ENCODE measurements at places on chromosomes 3 and 15. TPM values are rescaled to one million over a fixed set of nuclear protein-coding genes. Genes with fewer than 3 reads are reported as not detected.

- no peaks in the 10 kb centered on the region for H3K36me3 ChIP-seq
- no peak overlapping the region for H3K4me3 ChIP-seq
- H3K4me1 ChIP-seq = peaks cover 66% of the 10 kb centered on the region
- peak overlapping the region; percentile 83 for H3K27ac ChIP-seq
- H3K27me3 ChIP-seq = no peaks in the 10 kb centered on the region
Measured at GRCh38 chr3:45817831-45818522, 21.6 kb upstream of the SLC6A20 start.

GRCh38 chr3:20798666-20799065, 612.7 kb upstream of the SGO1 start:
- no peak overlapping the region for H3K4me3 ChIP-seq
- no peak overlapping the region for H3K27ac ChIP-seq
- no peak for DNase-seq
- H3K36me3 ChIP-seq = no peaks in the 10 kb centered on the region
- H3K4me1 ChIP-seq = no peaks in the 10 kb centered on the region

GRCh38 chr3:134697830-134698689, 47.2 kb upstream of the KY start:
- DNase-seq = no peak
- H3K27ac ChIP-seq = no peak overlapping the region
- no peaks in the 10 kb centered on the region for H3K36me3 ChIP-seq
- H3K4me1 ChIP-seq = peaks cover 18% of the 10 kb centered on the region
- H3K4me3 ChIP-seq = no peak overlapping the region

DNA sequence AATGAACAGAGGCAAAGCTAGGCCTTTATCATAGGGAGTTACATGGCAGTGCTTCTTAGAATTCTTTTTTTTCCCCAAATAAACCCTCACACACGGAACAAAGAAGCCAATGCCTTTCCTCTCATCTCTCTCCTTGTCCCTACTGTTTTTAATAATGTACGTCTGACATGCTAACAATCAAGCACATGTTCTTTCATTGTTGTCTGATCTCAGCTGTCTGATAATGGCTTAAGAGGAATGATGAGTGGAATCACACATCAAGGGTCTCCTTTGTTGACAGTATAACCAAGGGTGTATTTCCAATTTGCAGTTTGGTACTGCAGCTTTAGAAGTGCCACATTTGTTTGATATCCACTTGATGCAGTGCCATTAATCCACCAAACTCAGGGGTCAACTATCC, 34.8 kb upstream of the EPHA3 start:
- no peaks in the 10 kb centered on the region for H3K36me3 ChIP-seq
- no peak overlapping the region for H3K4me3 ChIP-seq
- H3K27me3 ChIP-seq = no peaks in the 10 kb centered on the region
- H3K27ac ChIP-seq = no peak overlapping the region
- no peak for DNase-seq

- no peaks in the 10 kb centered on the region for H3K36me3 ChIP-seq
- DNase-seq = no peak
- no peaks in the 10 kb centered on the region for H3K4me1 ChIP-seq
- no peak overlapping the region for H3K27ac ChIP-seq
- no peaks in the 10 kb centered on the region for H3K27me3 ChIP-seq
Measured at GRCh38 chr3:170064108-170064507, 26.3 kb downstream of the GPR160 start.

GRCh38 chr3:114380233-114380651, 86.4 kb downstream of the TIGIT start:
- H3K27ac ChIP-seq = peak overlapping the region; percentile 73
- no peak overlapping the region for H3K4me3 ChIP-seq
- peaks cover 93% of the 10 kb centered on the region for H3K4me1 ChIP-seq
- peak; percentile 77 for DNase-seq

GRCh38 chr3:100269410-100270214, 8.8 kb downstream of the TBC1D23 start:
- H3K27ac ChIP-seq = peak overlapping the region; percentile 70
- no peak for DNase-seq
- H3K4me1 ChIP-seq = peaks cover 84% of the 10 kb centered on the region
- no peaks in the 10 kb centered on the region for H3K27me3 ChIP-seq
- no peaks in the 10 kb centered on the region for H3K36me3 ChIP-seq

DNA sequence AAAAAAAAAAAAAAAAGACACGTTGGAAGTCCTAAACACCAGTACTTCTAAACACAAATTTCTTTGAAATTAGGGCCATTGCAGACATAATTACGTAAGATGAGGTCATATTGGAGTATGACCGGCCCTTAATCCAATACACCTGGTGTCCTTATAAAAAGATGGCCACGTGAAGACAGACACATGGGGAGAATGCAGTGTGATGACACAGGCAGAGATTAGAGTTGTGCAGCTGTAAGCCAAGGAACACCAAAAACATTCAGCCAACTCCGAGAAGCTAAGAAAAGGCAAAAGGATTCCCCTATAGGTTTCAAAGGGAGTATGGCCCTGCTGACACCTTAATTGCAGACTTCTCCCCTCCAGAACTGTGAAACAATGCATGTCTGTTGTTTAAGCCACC, 379.0 kb upstream of the PDZRN3 start:
- H3K4me3 ChIP-seq = no peak overlapping the region
- DNase-seq = no peak

DNA sequence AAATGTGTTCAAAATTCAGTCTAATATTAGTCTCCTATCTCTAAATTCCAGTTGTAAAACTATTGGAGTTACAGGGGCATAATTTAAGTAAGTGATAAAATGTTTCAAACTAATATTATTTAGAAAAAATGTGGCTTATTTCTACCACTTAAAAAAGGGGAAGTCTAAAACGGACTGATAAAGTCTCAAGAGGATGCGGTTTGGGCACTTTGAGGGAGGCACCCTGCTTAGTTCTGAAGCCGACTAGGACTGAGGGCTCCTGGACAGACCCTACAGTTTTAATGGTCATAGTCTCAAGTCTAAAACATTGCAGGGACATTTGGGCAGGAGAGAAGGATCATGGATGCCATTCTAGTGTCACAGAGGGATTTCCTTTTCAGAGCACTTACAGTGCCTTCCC, 566.3 kb downstream of the NR2F2 start:
- H3K27ac ChIP-seq = no peak overlapping the region
- H3K36me3 ChIP-seq = no peaks in the 10 kb centered on the region
- no peak overlapping the region for H3K4me3 ChIP-seq
- DNase-seq = no peak
- H3K27me3 ChIP-seq = no peaks in the 10 kb centered on the region

- H3K27ac ChIP-seq = no peak overlapping the region
- no peak overlapping the region for H3K4me3 ChIP-seq
- H3K27me3 ChIP-seq = no peaks in the 10 kb centered on the region
- no peaks in the 10 kb centered on the region for H3K4me1 ChIP-seq
Measured at GRCh38 chr3:81242871-81243270, 518.6 kb downstream of the GBE1 start.

DNA sequence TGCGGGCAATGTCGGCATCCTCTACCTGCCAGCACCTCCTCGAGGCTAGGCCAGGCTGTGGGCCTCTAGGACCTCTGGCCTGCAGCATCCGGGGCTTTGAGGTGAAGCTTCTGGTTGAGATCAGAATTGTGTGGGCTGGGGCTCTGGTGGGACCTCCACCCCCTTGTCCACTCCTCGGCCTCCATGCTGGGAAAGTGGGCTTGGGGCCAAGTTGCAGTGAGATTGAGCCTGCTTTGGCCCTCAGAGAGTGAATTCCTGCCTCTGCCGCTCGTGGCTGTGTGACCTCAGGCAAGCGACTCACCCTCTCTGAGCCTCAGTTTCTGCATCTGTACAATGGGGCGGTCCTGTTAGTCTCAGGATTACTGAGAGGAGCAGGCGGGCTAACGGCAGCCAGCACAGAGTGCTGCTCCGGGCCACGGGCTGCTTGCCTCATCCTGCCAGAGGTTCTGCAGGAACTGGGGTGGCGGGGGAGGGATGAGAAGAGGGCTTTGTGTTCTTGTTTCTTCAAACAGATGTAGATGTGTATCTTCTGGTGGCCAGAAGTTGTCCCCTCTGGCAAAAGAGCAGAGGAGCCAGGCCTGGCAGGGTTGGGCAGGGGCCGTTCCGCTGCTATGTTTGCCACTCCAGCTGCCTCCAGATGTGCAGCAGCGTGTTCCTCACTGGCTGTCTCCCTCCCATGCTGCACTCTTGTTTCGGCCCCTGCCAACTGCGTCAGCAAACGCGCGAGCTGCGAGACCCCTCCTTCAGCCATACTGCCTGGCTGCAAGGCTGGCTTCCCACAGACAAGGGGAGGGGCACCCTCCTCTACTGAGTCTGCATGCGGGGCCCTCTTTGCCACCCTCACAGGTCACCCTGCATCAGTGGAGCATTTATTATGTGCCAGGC, 33.7 kb downstream of the FBLN2 start:
- no peak for DNase-seq
- no peaks in the 10 kb centered on the region for H3K27me3 ChIP-seq
- no peaks in the 10 kb centered on the region for H3K4me1 ChIP-seq
- no peaks in the 10 kb centered on the region for H3K36me3 ChIP-seq
- no peak overlapping the region for H3K4me3 ChIP-seq
- no peak overlapping the region for H3K27ac ChIP-seq

DNA sequence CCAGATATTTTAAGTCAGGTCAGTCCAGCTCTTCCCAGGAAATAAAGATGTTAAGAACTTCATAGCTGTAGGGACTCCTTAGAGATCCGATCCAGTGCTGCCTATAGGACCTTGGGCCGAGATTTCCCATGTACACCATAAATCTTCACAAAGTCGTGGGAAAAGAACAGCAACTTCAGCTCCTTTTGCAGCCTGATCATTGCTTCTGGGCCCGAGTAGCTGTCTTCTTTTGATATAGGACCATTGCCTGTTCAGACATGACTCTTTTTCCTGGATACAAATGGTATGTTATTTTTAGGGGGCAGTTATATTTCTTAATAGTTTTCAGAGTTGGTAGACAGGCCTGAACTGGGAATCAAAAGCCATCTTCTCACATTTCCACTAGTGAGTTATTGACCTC, 20.5 kb downstream of the IL1RAP start:
- no peak overlapping the region for H3K4me3 ChIP-seq
- no peaks in the 10 kb centered on the region for H3K36me3 ChIP-seq
- H3K4me1 ChIP-seq = peaks cover 7% of the 10 kb centered on the region
- DNase-seq = no peak

DNA sequence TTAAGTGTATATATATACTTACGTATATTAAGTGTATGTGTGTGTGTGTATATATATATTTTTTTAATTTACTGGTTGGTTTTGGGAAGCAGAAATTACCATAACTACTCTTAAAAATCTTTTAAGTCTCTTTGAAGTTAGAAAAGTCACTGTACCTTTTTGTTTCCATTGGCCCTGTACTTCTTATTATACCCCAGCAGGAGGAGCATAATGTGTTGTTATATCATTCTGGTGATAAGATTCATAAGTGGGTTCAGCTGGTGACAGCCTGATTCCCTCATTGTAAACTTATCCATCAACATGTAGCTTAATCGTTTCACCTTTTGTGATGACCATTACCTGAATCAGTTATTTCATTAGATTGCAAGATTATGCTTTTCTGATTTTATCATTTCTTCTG, 30.8 kb downstream of the MLH1 start:
- H3K27me3 ChIP-seq = no peaks in the 10 kb centered on the region
- peaks cover 81% of the 10 kb centered on the region for H3K36me3 ChIP-seq
- DNase-seq = no peak
- H3K4me3 ChIP-seq = no peak overlapping the region

- DNase-seq = no peak
- H3K27ac ChIP-seq = no peak overlapping the region
- no peaks in the 10 kb centered on the region for H3K36me3 ChIP-seq
- no peak overlapping the region for H3K4me3 ChIP-seq
Measured at GRCh38 chr3:143668385-143668784, 179.9 kb downstream of the SLC9A9 start.

DNA sequence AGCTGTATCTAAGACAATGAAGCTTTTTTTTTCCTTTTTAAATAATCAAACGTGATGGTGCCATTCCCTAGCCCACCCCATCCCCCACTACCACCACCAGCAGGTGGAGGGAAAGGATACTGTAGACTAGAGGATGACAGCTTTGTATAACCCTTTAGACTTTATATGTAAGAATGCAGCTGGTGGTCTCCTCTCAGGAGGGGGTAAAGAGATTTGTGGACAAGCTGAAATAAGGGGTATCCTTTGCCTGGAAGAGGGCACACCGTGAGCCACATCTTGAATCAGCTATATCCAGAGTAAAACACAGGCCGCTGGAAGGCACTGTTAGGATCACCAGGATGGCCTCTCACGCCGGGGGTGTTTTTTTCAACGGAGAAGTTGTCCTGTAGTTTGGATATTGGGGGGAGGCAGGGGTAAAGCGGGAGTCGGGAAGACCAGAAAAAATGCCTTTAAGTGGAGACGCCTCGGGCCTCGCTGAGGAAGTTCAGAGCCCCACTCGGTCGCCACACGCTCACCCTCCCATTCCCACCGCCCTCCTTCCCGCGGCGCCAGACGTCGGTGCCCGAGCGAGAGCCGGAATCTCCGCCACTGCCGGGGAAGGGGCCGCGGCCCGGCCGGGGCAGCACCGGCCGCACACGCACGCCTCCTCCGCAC, 986 bp downstream of the KPNA4 start:
- H3K4me1 ChIP-seq = peaks cover 57% of the 10 kb centered on the region
- H3K36me3 ChIP-seq = no peaks in the 10 kb centered on the region
- no peaks in the 10 kb centered on the region for H3K27me3 ChIP-seq
- peak overlapping the region; percentile 99 for H3K4me3 ChIP-seq
- no peak for DNase-seq
- H3K27ac ChIP-seq = peak overlapping the region; percentile 97

DNA sequence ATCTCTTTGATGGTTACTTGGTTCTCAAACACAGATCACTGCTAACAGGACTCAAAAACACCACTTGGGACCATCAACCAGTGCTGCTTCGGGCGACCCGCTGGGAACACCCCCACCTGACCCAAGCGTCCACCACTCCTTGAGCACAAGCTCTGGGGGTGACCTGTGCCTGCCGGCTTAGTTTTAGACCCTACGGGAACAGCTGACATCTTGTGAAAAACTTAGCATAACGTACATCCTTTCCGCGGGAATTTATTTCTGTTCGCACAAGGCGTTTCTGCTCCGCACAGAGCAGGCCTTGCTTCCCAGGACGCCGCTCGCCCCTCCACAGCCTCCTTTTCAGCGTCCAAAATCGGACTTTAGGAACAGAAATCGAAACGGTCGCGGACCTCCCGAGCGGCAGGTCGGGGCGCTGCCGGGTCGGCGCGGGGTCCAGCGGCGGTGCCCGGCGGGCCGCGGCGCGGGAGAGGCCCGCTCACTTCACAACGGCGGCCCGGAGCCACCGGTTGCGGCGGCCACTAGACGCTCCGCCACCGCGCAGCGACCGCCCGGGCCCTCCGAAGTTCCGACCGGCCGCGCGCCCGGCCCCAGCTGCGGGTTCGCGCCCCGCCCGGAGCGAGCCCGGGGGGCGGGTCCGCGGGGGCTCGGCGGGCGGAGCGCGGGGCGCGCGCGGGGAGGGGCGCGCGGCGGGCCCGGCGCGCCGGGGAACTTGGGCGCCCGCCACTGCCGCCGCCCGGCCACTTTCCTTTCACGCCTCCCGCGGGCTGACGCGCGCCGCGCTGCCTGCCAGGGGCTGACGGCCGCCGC, 959 bp downstream of the SFMBT1 start:
- peak overlapping the region; percentile 63 for H3K4me3 ChIP-seq
- peak; percentile 53 for DNase-seq
- H3K36me3 ChIP-seq = no peaks in the 10 kb centered on the region
- H3K27ac ChIP-seq = peak overlapping the region; percentile 83
- peaks cover 16% of the 10 kb centered on the region for H3K4me1 ChIP-seq

- no peak overlapping the region for H3K27ac ChIP-seq
- H3K27me3 ChIP-seq = no peaks in the 10 kb centered on the region
- no peak for DNase-seq
- no peak overlapping the region for H3K4me3 ChIP-seq
Measured at GRCh38 chr3:133445108-133445507, 45.3 kb downstream of the BFSP2 start.

The DISP2 gene
- 0.07 TPM for total RNA-seq

The ROPN1 gene
- not detected for total RNA-seq

The SEMA6D gene
- 2.3 TPM for total RNA-seq

The CSPG5 gene
- total RNA-seq = 0.16 TPM

The GNAT1 gene
- not detected for total RNA-seq

Data from gastrocnemius medialis (tissue), 4 donors.